Panc1 (cell line): ENCODE measurements at places on chromosomes 11 and 22.

GRCh38 chr11:16921019-16921418 lies 93.2 kb downstream of the PLEKHA7 start:
- no peak for DNase-seq

DNA sequence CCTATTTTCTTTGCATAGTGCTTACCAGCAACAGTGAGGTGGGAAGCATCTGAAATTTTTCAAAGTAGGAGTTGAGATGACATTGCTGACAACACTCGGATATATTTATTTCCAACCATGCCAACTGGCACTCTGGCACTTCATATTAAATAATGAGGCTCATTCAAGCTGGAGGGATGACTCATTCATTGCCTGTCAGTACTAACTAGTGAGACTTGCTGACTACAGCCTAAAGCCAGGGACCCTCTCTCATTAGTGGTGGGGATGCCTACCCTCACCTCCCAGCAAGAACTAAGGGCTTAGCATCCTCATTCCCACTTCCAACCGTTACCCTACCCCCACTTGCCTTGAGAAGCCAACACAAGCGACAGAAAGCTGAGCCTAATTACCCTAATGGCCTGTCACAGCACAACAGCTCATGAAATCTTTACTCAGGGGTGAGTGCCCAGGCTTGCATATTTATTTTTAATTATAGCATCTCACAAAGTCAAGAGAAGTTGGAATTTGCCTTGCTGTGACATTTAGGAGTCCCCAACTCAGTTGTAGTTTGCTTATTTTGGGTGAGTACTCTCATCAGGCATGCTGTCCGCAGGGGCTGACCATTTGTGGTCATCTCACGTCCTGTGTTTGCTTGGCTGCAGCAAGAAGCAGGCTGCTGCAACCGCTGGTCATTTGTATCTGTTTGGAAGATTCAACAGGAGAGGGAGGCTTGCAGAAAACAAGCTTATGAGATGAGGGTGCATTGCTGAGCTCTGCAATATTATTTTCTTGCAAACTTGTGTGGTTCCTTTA lies 181.6 kb upstream of the POU2AF2 start:
- DNase-seq = no peak

- no peak for DNase-seq
Measured at GRCh38 chr11:68118706-68119448, 2.3 kb downstream of the CHKA start.

GRCh38 chr22:48047722-48048500 lies 1285.5 kb downstream of the TBC1D22A start:
- DNase-seq = no peak

- no peak for DNase-seq
Measured at GRCh38 chr22:44493206-44493605, 4.8 kb downstream of the RTL6 start.

GRCh38 chr11:12765428-12765827 lies 91.2 kb downstream of the TEAD1 start:
- no peak for DNase-seq

DNA sequence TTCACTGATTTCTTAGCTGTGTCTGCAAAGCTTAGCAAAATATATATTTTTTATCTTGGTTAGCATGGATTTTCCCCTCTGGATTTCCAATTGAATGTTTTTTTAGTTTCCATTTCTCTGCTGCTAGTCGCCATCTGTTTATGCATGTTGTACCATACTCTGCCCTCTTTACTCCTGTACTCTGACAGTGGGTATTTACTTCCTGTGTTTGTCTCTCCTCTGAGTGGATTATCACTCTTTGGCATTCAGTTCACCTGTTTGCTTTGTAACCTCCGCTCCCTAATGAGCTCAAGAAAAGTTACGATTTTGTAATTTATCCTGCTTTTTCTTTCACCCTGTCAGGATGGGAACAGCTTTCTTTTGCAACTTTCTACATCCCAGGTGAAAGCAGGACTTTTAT lies 59.1 kb downstream of the PDHX start:
- no peak for DNase-seq

DNA sequence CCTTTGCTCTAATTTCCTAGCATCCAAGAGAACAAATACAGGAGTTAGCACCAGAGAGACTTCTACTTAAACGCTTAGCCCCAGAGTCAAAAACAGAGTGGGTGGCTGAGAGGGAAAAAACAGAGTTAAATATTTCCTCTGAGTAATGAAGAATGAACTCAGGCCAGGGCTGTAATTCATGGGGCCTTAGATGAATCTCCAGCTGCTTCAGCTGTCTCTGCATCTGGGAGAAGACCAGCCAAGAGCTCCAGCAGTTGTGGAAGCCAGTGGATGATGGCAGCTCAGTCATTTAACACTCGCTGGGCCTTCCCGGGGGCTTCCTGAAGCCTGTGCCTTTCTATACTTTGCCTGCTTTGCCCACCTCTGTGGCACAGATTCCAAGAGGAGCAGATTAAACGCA lies 5.7 kb upstream of the ADAMTS15 start:
- no peak for DNase-seq

DNA sequence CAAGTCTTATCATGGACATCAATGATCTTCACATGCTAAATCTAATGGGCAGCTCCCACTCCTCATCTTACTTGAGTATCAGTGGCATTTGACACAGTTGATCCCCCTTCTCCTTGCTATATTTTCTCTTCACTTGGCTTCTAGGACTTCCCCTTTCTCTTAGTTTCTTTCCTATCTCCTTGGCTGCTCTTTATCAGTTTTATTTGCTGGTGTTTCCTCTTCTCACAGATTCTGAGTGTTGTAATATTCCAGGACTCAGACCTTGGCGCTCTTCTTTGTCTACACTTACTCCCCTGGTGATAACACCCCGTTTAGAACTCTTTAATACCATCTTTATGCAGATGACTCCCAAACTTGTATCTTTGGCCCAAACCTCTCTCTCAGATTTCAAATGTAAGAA lies 33.9 kb upstream of the RASSF10 start:
- no peak for DNase-seq

DNA sequence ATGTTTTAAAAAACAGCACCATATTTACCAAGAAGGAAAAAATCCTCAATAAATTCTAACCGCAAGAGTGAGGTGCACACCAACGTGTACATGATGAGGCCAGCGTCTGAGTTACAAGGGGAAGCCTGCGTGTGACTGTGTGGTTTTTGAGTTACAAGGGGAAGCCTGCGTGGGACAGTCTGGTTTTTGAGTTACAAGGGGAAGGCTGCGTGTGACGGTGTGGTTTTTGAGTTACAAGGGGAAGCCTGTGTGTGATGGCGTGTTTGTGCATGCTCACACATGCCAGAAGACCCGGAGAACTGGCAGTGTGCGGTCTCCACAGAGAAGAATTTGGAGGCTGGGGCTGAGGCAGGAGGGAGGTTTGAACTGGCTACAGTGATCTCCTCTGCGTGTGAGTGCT lies 1376.4 kb downstream of the TBC1D22A start:
- no peak for DNase-seq

DNA sequence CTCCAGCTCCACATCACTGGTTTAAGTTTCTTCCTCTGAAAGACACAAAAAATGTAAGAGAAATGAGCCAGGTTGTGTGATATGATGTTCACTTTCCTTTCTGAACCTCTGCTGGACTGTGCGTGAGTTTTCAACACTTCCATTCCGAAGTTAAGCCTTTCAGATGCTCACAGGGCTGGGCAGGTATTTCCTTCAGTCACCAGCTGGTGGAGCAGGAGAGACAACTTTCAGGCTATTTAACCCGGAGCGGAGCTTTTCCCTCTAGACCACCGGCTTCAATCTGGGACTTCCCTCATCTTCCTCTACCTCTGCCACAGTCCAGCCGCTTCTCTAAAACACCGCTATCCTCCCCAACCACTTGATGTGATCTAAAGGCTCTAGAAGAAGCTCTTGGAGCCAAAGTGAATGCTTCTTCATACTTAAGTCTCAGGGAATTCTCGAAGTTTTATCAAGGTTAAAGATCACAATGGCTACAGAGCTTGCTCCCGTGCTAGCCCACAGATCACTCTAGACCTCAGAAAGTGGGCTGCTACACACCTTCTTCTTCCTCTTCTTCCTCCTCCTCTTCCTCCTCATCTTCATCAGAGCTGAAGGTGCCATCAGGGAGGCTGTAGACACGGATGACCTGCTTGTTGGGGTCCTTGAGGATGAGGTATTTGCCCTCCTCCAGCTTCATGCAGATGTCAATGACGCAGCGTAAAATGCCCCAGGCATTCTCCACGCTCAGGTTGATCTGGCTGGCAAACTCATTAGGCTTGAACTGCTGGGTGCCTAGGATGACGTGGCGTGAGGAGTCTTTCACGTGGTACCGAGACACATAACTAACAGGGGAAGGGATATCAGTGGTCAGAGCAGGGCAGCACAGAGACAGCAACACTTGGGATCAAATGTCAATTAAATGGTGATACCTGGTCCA lies 4.4 kb upstream of the FOXRED2 start:
- DNase-seq = no peak

- no peak for DNase-seq
Measured at GRCh38 chr11:95363164-95363563, 132.2 kb upstream of the SESN3 start.

DNA sequence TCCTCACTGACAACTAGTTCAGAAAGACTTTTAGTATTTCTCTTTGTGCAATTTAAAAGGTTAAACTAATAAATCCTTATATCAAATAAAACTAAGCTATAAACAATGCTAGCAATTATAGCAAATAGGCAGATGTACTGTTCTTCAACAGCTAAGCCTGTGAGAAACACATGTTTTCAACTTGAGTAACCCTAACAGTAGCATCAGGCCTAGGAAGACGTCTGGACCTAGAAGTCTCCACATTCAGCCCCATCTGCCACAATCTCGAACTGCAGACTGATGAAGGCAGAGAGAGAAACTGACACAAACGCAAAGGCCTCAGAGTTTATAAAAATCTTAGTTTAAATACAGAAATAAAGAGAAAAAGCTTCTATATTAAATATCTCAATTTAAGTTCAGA lies 2.5 kb downstream of the ST13 start:
- DNase-seq = no peak

GRCh38 chr22:31148488-31148887 lies 8.2 kb upstream of the PLA2G3 start:
- no peak for DNase-seq

GRCh38 chr22:25661073-25661472 lies 80.9 kb upstream of the MYO18B start:
- no peak for DNase-seq

GRCh38 chr22:42939451-42939881 lies 75.5 kb downstream of the PACSIN2 start:
- DNase-seq = no peak

DNA sequence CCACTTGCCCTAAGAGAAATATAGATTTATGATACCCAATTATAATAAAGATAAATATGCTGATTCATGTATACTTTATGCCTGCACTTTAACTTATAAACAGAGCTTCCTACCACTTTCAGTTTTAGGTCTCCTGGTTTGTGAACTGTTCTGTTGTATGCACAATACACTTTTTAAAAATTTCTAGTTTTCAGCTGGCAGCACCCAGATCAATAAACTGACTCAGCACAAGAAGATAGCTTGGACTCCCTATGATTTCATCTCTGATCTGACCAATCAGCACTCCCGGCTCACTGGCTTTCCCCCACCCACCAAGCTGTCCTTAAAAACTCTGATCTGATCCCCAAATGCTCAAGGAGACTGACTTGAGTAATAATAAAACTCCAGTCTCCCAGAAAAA lies 33.5 kb upstream of the FAM181B start:
- no peak for DNase-seq

- no peak for DNase-seq
Measured at GRCh38 chr11:134530636-134531326, 118.7 kb upstream of the B3GAT1 start.

- DNase-seq = no peak
Measured at GRCh38 chr11:3186166-3186953, 21.2 kb upstream of the OSBPL5 start.

- DNase-seq = no peak
Measured at GRCh38 chr22:27662359-27663301, 138.9 kb downstream of the MN1 start.

GRCh38 chr11:76798202-76798581 lies 15.0 kb downstream of the TSKU start:
- DNase-seq = no peak

GRCh38 chr11:6022956-6023355 lies 7.6 kb downstream of the OR56A1 start:
- DNase-seq = peak; percentile 58

DNA sequence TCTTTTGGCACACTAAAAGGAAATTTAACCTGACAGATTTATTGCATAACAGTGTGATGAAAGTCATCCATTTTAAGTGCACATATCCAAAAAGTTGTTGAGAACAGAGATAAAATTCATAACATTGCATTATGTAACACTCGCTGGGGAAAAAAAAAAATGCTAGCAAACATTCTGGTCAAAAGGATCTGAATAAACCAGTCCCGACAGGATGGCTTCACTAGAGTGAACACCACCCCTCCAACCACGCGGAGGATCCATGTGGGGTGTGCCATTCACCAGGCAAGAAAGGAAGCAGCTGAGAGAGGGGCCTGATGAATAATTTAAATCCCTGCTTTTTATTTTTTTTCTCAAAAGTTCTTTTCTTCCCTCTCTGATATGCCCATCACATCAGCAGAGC lies 258.7 kb downstream of the DCDC1 start:
- no peak for DNase-seq

DNA sequence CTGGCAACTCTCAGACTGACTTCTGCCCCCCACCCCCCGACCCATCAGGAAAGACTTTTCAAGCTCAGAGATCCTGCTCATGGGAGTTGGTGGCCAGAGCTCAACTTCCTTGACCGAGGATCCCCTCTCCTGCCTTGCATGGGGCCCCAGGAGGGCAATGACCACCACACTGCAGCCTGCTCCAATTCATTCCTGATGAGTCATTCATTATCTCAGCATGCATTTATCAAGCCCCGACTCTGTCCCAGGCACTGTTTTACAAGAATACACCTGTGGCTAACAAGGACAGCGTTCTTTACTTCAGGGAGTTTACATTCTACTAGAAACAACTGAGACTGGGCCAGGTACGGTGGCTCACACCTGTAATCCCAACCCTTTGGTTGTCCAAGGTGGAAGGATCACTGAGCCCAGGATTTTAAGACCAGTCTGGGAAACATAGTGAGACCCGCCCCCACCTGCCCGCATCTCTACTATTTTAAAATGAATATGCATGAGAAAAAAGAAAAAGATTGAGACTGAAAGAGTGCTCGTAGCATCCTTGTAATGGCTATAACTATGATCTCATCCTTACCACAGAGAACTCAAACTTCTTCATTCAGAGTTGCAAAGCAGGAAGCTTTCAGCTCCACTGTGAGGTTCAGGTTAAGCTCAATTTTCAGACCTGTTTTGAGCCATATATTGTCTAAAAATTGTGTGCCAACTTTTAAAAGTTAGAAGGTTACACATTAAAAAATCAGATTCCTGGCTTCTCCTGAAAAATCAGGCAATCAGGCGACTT lies 60.4 kb downstream of the FEZ1 start:
- DNase-seq = no peak

- DNase-seq = no peak
Measured at GRCh38 chr11:71505001-71505400, 22.1 kb upstream of the KRTAP5-7 start.

- DNase-seq = no peak
Measured at GRCh38 chr11:128549256-128549944, 38.0 kb downstream of the ETS1 start.
